ENCODE measurements at places on chromosomes 13 and 19.

DNA sequence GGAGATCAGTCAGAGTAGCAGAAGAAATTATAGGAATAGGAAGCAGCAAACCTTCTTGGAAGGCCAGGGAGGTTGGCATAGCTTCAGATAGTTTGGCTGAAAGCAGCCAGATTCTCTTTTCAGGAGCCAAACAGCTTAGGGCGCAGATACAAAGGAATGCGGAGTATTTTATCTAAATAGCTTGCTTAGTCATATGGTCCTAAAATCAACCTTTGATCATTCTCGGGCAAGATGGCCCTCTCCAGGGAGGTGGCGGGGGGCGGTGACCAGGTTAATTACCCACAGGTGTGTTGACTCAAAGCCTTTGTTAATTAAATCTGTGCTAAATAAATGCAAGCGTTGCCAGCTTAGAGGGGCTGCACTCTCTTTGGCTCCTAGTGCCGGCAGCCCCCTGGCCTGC lies 12.5 kb upstream of the NCR1 start:
- DNase-seq = no peak

DNA sequence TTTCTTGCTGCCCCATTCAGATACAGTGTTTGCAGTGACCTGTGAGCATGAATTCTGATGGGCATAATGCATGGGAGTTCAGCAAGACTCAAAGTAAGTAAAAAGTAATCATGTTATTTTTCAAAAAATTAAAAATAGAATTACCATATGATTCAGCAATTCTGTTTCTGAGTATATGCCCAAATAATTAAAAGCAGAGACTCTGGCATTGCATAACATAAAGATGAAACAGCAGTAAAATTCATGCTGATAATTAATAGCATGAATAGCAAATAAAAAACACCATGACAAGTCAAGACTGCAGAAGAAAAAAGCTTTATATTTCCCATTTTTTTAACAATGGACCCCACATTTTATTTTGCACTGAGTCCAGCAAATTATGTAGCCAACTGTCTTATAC lies 21.3 kb downstream of the RNF6 start:
- no peak for DNase-seq

DNA sequence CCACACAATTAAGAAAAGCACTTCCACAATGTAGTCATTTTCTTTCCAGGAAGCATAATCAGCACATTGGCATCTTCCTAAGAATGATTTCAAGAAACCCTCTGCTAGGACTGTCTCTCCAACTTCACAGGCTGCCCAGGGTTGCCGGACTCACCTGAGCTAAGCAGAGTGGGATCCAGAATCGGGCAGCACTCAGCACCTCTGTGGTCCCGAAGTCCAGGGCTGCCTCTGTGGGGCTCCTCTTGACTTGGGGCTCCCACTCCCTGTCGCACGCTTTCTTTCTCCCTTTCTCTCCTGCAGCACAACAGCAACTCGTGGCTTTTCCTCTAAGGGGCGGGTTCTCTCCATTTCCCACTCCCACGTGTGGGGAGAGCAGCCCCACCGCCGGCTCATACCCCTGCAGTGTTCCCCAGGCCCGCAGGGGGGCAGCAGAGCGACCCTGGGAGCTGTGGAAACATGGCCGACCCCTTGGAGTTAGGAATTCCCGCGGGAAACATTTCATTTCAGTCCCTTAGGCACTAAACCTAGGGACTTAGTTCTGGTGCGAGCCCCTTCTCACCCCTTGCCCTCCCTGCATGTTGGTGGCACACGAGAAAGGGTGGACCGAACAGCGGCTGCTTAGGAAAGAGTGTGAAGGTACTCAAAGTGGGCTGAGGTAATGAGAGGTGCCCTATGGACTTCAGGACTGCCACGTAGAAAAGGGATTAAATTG lies at the start of gene TMEM272:
TSS of gene TMEM272 (minus strand) at position 316 of the 712 bp plus-strand sequence. CDS start 6,647 bp downstream, outside the sequence.
- no peak for DNase-seq

DNA sequence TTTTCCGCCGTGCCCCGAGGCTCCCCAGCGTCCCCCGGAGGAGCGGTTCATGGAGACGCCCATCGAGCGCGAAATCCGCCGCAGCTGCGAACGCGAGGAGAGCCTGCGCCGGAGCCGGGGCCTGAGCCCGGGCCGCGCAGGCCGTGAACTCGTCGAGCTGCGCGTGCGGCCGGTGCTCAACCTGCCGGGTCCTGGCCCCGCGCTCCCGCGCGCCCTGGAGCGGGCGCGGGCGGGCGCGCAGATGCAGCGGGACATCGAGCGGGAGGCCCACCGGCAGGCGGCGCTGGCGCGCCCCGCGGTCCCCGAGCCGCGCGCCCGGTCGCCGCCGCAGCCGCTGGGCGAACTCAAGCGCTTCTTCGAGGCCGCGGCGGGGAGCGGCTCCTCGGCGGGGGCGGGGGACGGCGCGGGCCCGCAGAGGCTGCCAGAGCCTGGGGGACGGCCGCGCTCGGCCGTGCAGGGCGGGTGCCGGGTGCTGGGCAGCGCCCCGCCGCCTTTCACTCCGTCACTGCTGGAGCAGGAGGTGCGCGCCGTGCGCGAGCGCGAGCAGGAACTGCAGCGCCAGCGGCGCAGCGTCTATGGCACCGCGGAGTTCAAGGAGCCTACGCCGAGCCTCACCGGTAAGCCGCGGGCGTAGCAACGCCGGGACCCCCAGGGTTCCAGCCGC lies 807 bp downstream of the MISP3 start:
- no peak for DNase-seq

- DNase-seq = no peak
Measured at GRCh38 chr13:41460930-41461329, 3.6 kb downstream of the RGCC start.

GRCh38 chr13:102510072-102510471 lies 86.7 kb upstream of the TPP2 start:
- DNase-seq = no peak

All from cerebellar nuclear complex (tissue), 1 donor.